ENCODE measurements at places on chromosomes 2 and 18.

- DNase-seq: no peak
These were observed 90.1 kb upstream of the ARL5A start for GRCh38 chr2:151918308-151918707.

DNA sequence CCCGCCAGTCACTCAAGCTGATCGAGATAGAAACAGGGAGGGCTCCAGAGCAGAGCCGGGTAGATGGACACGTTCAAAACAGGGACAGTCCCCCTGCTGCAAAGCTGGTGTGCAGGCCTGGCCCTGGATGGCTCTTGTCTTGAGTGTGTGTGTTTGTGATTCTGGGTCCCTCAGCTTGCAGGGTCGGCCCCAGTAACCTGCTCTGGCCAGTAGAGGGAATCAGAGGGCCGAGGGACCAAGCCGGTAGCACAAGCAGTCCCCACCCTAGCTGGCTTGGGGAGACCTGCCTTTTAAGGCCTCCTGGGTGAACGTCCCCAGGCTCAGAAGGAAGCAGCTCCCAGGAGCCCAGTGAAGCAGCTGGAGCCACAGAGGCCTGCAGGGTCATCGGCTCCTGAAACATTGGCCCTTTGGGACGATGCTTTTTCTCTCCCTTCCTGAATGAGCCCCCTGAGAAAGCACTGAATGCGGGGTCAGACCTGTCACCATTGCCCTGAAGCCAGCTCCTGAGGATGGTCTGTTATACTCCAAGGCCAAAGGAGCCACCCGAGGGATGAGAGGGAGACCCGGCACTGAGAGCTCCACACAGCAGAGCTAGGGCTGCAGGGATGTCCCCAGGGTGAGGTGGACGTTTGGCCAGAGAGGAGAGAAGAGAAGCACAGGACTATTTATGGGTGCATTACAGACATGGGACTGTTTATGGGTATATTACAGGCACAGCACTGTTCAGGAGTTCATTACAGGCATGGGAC lies 15.4 kb upstream of the MLPH start:
- DNase-seq: no peak

- no peak for DNase-seq
These were observed 115.3 kb upstream of the THOC1 start for GRCh38 chr18:383135-383534.

- DNase-seq: no peak
These were observed 205.5 kb downstream of the TGIF1 start for GRCh38 chr18:3655254-3656050.

GRCh38 chr18:4720518-4720917 lies 265.4 kb upstream of the DLGAP1 start:
- no peak for DNase-seq

DNA sequence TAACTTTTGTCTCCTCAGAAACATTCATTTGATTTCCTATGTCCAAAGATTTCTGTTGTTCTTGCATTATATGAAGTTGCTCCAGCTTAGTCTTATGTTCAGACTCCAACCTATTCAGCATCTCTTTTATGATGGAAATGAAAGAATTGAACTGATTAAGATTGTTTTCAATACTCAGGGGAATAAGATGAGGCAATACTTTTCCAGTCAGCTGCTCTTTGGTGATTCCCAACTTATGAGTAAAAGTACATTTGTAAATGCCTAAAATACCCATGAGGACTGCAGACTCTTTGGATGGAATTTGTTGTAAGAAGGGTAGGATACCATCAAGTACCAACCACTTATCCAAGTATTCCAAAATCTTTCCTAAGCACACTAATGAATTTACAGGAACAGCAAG lies 39.8 kb downstream of the TRAK2 start:
- no peak for DNase-seq

DNA sequence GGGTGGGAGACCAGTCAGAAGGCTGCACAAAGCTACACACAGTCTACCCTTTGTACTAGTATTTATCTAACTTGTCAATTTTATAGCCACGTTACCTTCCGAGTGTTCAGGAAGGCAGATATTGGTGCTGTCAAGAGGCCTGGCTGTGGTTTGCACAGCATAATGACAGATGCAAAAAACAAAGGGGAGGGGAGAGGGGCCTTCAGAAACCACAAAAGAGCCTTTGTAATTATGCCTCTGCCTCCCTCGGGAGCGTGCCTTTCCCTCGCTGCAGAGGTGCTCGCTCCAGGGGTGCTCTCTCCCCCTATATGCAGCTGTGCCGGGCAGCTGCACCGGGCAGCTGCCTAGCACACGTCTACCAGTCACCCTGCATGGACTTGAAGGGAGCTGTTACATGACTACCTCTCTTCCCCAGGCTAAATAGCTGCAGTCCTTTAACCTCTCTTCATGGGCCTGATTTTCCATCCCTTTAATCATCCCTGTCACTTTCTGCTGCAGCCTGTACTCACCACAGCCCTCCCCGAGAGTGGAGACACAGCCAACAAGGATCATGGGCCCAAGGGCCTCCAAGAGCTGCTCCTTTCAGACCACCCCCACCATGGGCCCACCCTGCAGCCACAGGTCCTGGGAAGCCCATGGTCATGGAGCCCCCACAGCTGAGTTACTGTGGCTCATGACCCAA lies 168.4 kb upstream of the PKDCC start:
- no peak for DNase-seq

- DNase-seq: no peak
These were observed 53.5 kb upstream of the NDUFV2 start for GRCh38 chr18:9048808-9049494.

GRCh38 chr2:2333076-2333475 lies 2.0 kb upstream of the MYT1L start:
- no peak for DNase-seq

GRCh38 chr2:229443141-229443540 lies 172.1 kb upstream of the PID1 start:
- DNase-seq: no peak

GRCh38 chr2:168573128-168573903 lies 117.2 kb downstream of the CERS6 start:
- DNase-seq: no peak

All from retinal pigment epithelial cell (primary cell).